ENCODE measurements at places on chromosomes 12 and 14.

- peak; percentile 92 for DNase-seq
Observed at GRCh38 chr14:90522571-90523191, 125.9 kb downstream of the CALM1 start.

DNA sequence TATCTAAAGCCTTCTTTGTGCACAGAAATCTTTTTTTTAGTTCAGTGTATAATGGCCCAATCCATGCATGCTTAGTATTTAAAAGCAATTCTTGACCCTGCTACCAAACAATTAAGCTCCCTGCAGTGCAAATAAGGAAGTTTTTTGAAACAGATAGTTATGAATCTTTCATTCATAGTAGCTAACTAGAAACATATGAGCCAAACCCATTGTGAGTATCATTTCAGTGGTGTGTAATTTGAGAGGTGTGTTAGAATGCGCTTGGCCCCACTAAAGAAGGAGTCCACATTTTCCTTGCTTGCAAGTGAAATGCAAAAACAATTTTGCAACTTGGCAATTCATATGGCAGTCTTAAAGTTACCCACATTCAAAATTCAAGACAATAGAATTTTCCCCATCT is 14.4 kb downstream of the EPS8 start:
- no peak for DNase-seq

DNA sequence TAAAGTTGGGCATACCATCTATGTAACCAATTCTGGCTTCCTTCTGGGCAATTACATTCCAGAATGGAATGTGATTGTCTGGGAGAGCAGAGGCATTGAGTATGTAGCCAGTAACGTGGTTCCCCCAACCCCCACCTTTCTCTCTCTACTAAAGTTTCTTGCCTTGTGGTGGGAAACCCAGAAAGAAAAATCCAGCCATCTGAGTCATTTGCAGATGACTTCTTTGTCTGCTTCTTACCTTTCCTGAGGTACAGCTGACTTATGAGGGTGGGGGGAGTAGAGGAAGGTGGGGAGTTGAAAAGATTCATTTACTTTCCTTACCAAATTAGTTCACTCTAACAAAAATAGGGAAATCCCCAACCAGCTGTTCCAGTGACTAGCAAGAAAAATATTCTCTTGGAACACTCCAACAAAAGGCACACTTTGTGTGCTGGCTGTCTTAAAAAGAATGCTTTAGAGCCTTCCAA is 112.1 kb upstream of the FRMD6 start:
- no peak for DNase-seq

DNA sequence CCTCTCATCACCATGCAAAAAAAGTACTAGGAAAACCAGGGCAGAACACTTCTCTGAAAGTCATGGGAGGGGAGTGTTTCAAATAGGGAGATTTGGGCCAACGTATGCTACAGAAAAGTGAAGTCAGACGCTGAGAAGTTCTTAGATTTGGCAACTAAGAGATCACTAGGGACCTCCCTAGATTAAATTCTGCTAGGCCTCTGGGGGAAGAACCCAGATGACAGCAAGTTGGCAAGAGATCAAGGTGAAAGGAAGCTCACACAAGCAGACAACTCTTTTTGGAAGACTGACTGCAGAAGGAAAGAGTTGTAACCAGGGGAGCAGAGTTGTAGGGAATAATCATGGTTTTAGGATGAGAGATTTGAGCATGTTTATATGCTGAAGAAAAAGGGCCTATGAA is 20.7 kb downstream of the IQSEC3 start:
- DNase-seq: no peak

DNA sequence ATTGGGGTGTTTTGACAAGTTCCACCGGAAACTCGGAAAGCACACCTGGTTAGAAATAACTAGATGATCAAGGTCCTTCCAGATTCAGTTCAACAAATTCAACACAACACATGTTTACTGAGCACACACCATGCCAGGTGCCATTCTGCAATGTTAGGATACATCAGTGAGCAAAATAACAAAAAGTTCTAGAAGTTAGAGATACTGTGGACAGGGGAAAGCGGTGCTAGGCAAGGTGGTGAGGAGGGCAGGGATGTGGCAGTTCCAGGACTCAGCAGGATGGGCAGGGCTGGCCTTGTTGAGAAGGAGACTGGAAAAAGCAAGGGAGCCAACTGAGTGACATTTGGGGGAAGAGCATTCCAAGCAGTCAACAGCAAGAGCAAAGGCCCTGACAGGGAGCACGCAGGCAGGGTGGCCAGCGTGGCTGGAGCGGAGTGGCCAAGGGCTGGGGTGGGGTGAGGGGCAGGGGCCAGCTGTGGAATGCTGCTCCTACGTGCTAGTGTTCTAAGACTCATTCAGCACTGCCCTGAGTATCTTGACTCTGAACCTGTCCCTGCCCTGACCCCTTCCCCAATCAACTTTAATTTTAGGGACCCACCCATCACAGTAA is 19.4 kb upstream of the FAIM2 start:
- no peak for DNase-seq

DNA sequence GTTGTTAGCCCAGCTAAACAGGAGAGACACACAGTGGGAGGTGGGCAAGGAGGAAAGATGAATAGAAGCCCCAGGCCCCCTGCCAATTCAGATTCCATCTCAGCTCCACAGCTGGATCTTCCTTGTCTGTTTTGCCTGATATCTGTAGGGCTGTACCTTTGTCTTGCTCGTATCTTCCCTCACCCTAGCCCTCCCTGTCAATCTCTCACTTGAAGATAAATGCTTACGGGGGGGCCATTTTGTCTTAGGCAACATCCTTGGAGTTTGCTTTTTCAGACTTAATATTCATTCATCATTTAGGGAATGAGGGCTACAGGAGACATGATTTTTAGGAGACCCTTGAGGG is 2.4 kb downstream of the KIF5A start:
- DNase-seq: no peak

- DNase-seq: no peak
Observed at GRCh38 chr12:3453990-3454680, 36.9 kb upstream of the PRMT8 start.

- no peak for DNase-seq
Observed at GRCh38 chr14:103540821-103541708, 12.1 kb downstream of the TRMT61A start.

GRCh38 chr12:9244894-9245293 is 36.7 kb upstream of the PZP start:
- DNase-seq: no peak

GRCh38 chr12:26740348-26740747 is 92.6 kb downstream of the ITPR2 start:
- DNase-seq: no peak

GRCh38 chr14:105171004-105171673 is 2.6 kb upstream of the JAG2 start:
- no peak for DNase-seq

- DNase-seq: no peak
Observed at GRCh38 chr14:100864960-100865681, 38.4 kb downstream of the RTL1 start.

- DNase-seq: no peak
Observed at GRCh38 chr12:65520658-65521057, 242.2 kb downstream of the MSRB3 start.

- no peak for DNase-seq
Observed at GRCh38 chr12:75863533-75863932, 168.0 kb downstream of the PHLDA1 start.

GRCh38 chr14:88002421-88003075 is 2.4 kb upstream of the GPR65 start:
- no peak for DNase-seq

GRCh38 chr14:39265806-39266524 is 32.2 kb downstream of the MIA2 start:
- DNase-seq: peak; percentile 2

DNA sequence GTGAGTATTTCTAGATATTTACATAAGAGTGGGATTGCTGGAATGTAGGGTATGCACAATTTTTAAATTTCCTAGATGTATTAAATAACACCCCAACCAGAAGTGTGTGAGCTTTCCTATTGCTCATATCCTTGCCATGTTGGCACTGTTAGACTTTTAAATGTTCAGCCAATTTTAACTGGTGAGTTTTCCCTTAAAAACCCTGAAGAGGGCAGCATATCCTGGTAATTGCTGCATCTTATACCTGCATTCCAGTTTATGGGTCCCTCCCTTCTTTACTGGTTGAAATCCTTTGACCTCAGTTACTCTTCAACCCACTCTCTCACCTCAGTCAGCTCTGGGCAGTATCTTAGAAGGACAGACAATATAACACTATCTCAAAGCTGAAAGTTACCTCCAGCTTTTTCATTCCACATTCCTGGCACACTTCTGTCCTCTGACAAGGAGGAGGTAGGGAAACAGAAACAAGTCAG is 270.6 kb downstream of the PAWR start:
- DNase-seq: no peak

DNA sequence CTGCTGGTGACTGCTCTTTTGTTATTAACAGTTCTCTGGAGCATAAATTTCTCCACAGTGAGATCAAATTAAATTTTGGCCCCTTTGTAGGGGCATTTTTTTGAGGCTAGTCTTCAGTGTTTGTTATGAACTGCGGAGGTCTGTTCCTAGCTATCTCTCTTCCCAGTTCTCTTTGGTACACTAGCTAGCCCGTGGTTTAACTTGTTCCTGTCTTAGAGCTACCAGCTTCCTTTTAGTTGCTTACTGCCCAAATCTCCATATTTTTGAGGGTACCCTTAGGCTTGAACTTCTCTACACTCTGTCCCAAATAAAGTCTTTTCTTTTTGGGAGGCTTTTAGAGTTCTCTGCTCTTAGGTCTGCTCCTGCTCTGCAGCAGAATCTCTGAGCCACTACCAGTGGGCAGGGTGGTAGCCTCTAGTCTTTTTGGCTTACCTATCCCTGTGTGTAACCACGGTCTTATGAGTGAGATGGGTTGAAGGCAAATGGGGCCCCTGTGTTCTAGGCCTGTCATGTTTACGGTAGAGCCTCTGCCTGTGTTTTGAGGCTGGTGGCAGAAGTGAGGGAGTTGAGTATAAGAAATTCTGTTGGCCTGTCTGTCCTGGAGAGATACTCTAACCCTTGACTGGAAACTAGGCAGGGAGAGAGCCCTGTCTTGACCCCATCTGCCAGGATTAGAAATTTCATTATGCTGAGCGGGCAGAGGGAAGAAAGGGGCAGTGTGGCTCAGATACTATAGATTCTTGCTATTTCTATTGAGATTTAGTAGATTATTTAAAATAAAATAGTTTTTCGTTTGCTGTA is 21.0 kb downstream of the CNOT2 start:
- DNase-seq: no peak

- DNase-seq: no peak
Observed at GRCh38 chr14:104887623-104888488, 22.8 kb downstream of the CEP170B start.

GRCh38 chr14:32762886-32763285 is 175.8 kb upstream of the NPAS3 start:
- no peak for DNase-seq

DNA sequence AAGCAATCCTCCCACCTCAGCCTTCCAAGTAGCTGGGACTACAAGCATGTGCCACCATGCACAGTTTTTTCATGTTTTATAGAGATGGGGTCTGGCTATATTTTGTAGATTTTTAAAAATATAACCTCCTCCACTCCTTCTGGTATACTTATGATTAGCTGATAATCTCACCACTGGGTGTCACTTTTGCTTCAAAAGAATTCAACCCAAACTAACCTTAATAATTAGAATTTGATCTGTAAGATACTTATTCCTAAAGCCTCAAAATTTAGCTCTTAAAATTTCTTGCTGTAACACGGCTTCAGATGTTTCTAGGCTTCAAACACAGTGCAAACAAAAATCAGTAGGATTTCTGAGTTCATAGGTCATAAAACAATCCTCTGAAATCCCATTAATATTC is 130.3 kb downstream of the CEP83 start:
- no peak for DNase-seq

- DNase-seq: no peak
Observed at GRCh38 chr12:3962631-3963483, 89.7 kb upstream of the PARP11 start.

Measured in NCI-H1092 (cell line).